Right ventricle myocardium superior (tissue), 1 donor: ENCODE measurements at places on chromosomes 4 and X. TPM values are rescaled to one million over a fixed set of nuclear protein-coding genes. Genes with fewer than 3 reads are reported as not detected.

RHOXF2B gene
- total RNA-seq, result not detected

EVC2 gene
- total RNA-seq, result 1.6 TPM

SPINK2 gene
- 1.6 TPM for total RNA-seq

DNA sequence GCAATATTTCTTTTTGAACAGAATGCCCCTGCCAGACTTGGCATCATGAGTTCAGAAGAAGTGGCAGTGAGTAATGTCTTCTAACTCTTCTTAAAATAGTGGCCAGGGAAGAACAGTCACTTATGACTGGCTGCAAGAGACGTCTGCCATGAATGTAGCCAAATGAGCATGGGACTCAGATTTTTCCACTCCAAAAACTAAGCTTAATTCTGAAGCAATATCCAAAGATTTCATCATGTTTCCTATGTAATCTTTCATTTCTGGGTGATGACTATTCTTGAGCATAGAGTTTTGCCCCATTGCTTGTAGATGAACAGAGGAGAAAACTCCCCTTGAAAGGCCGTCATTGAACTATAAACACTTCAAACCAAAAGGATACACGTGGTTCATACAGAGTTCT, 11.8 kb downstream of the AMBN start:
- DNase-seq, result no peak

- DNase-seq, result no peak
These were observed 145.3 kb upstream of the VCX3B start for GRCh38 chrX:8319359-8319758.

DNA sequence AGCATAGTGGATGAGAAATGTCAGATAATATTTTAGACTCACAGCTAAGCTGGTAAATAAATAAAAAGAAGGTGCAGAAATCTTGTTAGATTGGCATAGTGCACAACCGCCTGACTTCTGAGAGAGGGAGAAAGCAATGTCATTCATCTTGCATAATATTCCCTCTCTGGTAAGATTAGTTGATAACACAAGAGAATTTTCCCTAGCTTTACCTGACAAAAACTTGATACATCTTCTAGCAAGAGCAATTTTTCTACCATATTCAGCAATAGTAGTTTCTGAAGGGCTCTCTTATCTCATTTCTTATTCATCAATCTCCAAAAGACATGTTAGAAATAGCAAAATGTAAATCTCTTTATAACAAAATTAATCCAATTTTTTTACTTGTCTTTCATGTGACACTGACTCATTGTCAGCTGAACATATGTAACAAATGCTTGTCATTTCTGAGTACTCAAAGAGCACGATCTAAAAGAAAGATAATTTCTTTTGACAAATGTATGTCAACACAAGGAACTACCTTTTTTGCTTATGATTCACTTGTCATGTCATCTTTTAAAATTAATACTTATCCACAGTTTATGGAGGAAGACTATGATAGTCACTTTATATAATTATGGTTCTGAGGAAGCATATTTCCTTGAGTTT, 240.0 kb downstream of the ARAP2 start:
- DNase-seq, result no peak

DNA sequence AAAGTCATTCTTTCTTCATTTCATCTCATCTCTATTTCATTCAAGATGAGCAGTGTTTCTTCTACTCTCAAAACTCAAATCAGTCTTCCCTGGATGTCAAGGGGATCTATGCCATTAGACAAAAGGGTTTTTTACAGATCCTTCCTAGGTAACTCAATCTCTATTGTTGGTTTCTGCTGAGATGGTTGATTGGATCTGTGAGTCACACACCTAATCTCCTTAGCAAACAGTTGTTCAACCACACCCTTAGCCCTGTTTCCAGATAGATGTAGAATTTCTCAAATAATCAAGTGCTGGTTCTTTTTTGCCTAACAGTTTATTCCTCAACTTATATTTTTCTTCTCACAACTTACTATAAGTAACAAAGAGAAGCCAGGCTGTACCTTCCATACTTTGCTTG, 200.5 kb downstream of the KDR start:
- DNase-seq, result no peak

GRCh38 chr4:147839200-147839599, 107.3 kb downstream of the ARHGAP10 start:
- DNase-seq, result no peak

DNA sequence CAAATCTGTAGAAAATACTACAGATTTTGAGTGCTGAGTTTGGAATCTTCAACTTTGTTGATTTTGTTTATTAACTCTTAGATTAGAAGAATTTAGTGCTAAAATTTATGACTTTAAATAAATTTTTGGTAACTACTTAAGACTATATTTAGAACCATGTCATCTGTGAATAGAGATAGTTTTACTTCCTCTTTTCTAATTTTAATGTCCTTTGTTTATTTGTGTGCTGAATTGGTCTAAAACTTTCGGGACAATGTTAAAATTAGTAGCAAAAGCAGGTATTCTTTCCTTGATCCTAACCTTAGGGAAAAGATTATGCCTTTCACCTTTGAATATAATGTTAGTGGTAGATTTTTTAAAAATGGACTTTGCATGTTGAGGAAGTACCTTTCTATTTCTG, 119.7 kb upstream of the CXorf51A start:
- no peak for DNase-seq

DNA sequence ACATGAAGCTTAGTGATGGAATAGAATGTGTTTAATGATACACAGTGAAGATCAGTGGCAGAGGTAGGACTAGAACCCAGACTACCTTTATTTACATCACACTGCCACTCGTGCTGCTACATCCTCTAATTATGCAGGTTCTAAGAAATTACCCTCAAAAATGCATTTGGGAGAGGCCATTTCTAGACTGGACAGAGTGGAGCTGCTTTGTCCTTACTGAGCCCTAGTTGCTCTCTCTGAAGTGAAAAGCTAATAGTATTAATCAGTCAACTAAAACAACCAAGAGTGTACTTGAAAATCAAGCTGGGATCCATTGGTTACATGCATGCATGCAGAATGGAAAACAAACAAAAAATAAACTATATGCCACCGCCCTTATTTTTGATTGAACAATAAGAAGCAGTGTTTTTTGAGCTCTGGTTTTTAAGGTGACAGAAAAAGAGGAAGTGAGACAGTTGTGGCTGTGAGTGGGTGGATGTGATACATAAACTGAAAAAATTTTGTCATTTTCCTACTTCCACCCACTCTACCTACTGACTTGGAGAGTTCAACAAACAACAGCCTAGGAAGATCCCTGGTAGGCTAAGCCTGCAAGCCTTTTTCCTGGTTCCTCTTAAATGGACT, 6.8 kb upstream of the VSIG4 start:
- no peak for DNase-seq
